Right ventricle myocardium superior (tissue), 1 donor: ENCODE measurements at places on chromosomes 4 and X.

DNA sequence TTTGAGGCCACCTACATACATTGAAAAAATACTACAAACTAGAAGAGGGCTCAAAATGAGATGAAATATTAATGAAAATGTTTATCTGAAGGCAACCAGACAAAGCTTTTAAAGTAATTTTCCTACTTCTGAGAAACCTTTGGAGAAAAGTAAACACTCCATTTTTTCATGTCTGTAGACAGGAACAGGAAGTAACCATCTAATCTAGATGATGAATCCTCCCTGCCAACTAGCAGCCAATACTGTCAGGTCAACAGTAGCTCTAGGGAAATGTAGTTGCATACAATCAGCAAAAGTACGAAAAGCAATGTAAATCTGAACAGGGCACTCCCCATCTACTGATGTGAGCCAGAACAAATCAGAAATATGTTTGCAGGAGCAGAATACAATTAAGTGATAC is 49.0 kb downstream of the AMMECR1 start:
- DNase-seq, result no peak

- no peak for DNase-seq
Observed at GRCh38 chrX:154540897-154541535, 5.6 kb downstream of the G6PD start.

DNA sequence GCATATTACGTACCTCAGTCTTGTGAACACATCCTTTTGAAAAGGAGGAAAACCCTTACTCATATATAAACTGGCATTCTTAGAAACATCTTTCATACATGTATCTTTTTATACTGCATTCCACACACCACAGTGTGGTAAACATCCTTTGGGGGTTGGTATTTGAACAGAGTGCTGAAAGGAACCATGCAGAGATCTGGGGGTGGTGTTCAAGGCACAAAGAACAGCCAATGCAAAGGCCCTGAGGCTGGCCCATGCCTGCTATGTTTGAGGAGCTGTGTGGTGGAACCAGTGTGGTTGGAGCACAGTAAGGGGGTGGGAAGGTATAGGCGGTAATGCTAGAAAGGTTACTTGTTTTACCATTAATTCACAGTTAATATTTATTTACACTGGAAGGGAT is 2.0 kb downstream of the ELK1 start:
- no peak for DNase-seq

DNA sequence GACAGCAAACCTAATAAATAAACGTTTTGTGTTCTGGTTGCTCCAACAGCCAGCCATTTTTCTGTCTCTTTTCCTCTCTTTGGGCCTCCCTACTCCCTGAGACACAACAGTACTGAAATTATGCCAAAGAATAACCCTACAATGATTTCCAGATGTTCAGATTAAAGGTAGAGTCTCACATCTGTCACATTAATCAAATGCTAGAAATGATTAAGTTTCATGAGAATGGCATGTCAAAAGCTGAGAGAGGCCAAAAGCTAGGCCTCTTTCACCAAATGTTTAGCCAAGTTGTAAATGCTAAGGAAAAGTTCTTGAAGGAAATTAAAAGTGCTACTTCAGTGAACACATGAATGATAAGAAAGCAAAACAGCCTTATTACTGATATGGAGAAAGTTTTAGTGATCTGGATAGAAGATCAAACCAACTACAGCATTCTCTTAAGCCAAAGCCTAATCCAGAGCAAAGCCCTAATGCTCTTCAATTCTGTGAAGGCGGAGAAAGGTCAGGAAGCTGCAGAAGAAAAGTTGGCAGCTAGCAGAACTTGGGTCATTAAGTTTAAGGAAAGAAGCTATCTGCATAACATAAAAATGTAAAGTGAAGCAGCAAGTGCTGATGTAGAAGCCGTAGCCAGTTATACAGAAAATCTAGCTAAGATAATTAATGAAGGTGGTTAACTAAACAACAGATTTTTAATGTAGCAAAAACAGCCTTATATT is 182.1 kb upstream of the NUDT6 start:
- no peak for DNase-seq

DNA sequence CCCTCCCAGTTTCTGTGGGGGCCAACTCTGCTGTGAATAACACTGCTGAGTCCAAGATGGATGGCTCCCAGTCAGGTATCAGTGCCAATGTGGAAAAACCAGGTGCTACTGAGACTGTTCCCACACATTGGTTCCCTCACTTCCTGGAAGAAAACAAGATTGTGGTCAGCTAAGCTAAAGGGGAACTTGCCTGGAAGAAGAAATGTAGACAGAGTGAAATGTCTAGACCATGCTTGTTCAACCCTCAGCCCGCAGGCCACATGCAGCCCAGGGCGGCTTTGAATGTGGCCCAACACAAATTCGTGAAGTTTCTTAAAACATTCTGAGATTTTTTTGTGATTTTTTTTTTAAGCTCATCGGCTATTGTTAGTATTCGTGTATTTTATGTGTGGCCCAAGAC is 28.6 kb upstream of the UTP14A start:
- DNase-seq, result no peak

GRCh38 chrX:9662148-9662547 is 103.5 kb downstream of the GPR143 start:
- DNase-seq, result no peak
